ENCODE measurements at places on chromosomes 2 and 18. TPM values are rescaled to one million over a fixed set of nuclear protein-coding genes. Genes with fewer than 3 reads are reported as not detected.

The DSG2 gene
- 0.19 TPM for total RNA-seq

The RRM2 gene
- total RNA-seq = 342 TPM

The ANKRD62 gene
- total RNA-seq = not detected

The MC2R gene
- not detected for total RNA-seq

The GRB14 gene
- total RNA-seq = not detected

The CPO gene
- not detected for total RNA-seq
